ENCODE measurements at places on chromosomes 16 and 17. TPM values are rescaled to one million over a fixed set of nuclear protein-coding genes. Genes with fewer than 3 reads are reported as not detected.
A peak's percentile ranks its signal among the peaks of the same experiment; 100 is the strongest.

GRCh38 chr17:72122765-72123529 is 2.1 kb downstream of the SOX9 start:
- no peaks in the 10 kb centered on the region for H3K4me1 ChIP-seq
- H3K4me3 ChIP-seq: no peak overlapping the region
- H3K27ac ChIP-seq: peak overlapping the region; percentile 63

DNA sequence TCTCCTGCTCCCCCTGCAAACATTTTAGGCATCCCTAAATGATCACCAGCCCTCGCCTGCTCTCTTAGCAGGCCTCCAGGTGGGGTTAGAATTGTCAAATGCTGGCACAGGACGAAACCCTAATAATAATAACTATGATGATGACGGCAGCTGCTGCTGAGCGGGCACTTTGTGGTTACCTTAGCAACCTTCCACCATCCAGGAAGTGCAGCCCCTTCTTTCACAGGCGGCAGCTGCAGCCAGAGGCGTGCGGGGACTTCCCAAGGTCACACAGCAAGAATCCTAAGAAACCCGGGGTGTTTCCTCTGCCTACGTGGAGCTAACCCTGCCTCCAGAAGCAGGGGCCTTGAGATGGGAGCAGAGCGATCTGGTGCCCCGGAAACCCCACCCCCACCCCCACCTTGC is 22.4 kb upstream of the EIF1 start:
- H3K4me3 ChIP-seq: peak overlapping the region; percentile 50
- H3K27me3 ChIP-seq: no peaks in the 10 kb centered on the region
- peaks cover 11% of the 10 kb centered on the region for H3K4me1 ChIP-seq

The KRT24 gene
- not detected for total RNA-seq

The CLDN6 gene
- total RNA-seq: not detected

DNA sequence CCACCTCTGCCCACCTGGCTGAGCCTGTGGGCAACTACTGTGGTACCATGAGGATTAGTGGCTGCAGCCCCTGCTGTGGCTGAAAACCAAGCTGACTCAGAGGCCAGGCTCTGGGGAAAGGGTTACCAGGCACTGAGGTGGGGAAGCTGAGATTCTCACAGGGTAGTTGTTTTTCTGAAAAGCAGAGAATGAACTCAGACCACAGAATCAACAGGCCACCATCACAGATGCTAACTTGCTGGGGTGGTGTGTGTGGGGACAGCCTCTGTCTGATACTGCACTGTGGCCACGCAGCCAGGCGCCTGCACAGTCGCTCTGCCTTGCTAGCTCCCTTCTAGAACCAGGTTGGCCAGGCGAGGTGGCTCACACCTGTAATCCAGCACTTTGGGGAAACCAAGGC is 28.8 kb downstream of the NPLOC4 start:
- no peak for DNase-seq
- H3K27me3 ChIP-seq: no peaks in the 10 kb centered on the region
- no peak overlapping the region for H3K4me3 ChIP-seq
- H3K4me1 ChIP-seq: no peaks in the 10 kb centered on the region
- H3K27ac ChIP-seq: no peak overlapping the region

DNA sequence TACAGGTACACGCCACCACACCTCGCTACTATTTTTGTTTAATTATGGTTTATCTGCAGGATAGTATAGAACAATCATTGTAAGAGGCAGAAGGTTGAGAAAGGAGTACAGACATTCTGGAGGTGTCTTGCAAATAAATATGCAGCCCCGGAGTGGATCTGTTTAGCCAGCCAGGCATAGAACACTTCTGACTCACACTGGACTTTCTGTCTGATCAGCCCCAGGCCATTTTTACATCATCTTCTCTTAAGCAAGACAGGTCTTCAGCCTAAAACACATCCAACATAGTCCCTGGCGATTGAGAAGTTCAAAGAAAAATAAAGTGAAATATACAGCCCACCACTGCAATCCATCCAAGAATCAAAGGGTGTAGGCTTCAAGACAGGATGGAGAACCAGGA is 81.4 kb downstream of the XYLT1 start:
- H3K36me3 ChIP-seq: no peaks in the 10 kb centered on the region
- no peak for DNase-seq
- H3K4me3 ChIP-seq: no peak overlapping the region
- H3K27me3 ChIP-seq: no peaks in the 10 kb centered on the region

DNA sequence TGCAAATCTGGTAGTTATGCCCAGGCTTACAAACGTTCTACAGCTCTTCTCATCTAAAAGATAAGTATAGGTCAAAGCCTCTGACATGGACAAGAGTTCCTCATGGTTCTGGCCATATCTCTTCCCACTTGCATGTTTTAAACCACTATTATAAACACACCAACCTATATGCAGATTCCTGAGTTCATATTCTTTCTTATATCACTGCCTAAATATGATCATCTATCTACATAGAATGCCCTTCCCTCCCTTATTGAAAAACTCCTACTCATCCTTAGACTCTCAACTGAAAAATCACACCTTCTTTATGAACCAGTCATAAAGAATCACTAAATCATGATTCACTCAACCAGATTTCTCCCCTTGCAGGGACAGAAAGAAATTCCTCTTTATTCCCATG is 128.2 kb downstream of the CEP112 start:
- H3K36me3 ChIP-seq: no peaks in the 10 kb centered on the region
- DNase-seq: no peak
- H3K27ac ChIP-seq: no peak overlapping the region

DNA sequence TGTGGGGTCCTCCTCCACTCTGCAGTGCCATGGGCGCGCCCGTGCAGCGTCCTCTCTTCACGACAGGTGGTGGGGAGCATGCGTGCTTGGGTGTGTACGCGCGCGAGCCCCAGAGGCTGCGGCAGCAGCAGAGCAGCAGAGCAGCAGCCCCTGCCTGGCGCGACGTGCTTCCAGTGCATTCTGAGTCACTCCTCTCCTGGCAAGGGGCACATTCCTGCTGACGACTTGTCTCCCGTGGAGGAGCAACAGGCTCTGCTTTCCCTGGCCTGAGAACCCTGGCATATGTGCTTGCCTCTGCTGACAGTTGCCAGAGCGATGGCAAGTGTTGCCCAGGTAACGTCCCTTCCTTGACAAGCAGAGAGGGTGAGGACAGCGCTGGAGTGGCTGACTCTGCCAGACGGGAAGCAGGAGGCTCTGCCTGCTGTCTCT is 133.8 kb upstream of the PLCG2 start:
- no peaks in the 10 kb centered on the region for H3K4me1 ChIP-seq
- no peak overlapping the region for H3K27ac ChIP-seq
- DNase-seq: no peak
- no peaks in the 10 kb centered on the region for H3K27me3 ChIP-seq

DNA sequence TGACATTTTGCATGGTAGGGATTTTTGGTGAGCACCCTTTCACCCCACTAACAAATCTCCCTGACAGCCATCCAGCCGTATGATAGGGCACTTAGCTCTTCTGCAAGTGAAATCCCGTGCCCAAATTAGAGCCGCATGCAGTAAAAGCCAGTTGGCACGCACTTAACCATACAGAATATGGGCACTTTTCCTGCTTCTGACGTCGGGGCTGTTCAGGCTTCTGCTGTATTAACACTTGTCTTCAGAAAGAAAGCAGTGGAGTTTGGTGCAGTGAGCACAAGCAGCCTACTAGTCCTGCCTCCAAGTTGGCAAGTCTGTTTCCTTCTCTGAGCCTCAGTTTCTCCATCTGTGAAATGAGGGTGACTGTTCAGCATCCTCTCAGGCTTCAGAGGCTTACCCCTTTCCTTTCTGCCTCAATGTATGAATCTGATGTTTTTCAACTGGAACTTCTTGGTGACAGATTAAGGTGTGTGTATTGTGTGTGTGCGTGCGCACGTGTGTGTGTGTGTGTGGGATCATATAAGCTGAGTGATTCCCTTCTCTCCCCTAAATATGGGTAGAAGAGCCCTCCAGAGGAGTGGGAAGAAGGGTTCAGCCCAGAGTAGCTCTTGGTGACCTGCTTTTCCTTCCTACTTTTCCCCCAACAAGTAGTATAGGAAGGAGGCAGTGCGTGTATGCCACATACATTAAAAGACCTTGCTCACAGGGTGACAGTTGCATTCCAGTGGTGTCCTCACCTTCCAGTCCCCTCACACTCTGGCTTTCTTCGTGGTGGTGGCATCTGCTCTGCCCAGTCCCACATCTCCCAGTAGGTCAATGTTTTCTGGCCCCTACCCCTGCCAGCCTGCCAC is 19.0 kb downstream of the IGF2BP1 start:
- H3K4me1 ChIP-seq: peaks cover 3% of the 10 kb centered on the region
- no peaks in the 10 kb centered on the region for H3K27me3 ChIP-seq

GRCh38 chr16:81723098-81723723 is 55.9 kb upstream of the PLCG2 start:
- no peaks in the 10 kb centered on the region for H3K4me1 ChIP-seq
- DNase-seq: no peak
- H3K36me3 ChIP-seq: no peaks in the 10 kb centered on the region
- H3K27me3 ChIP-seq: no peaks in the 10 kb centered on the region
- no peak overlapping the region for H3K27ac ChIP-seq

DNA sequence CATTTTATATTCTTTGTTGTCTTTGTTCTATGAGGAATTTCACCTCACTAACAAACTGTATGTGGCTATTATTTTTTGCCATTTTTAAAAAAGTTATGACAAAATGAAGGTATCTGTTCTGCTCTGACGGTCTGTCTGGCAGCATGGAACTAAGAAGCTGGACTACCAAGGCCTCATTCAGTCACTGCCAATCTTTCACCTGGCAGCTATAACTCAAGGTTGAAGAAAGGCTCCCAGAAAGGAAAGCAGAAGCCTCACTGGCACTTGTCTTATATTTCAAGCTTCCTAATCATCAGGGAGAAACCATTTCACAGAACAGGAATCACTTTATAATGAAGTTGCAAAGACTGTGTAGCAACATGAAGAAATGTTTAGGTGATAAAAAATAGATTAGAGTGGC is 18.7 kb upstream of the SLC6A4 start:
- H3K4me3 ChIP-seq: no peak overlapping the region
- H3K4me1 ChIP-seq: no peaks in the 10 kb centered on the region
- H3K36me3 ChIP-seq: peaks cover 44% of the 10 kb centered on the region
- no peak overlapping the region for H3K27ac ChIP-seq
- DNase-seq: no peak

- H3K4me3 ChIP-seq: peak within 1 kb of the TSS; percentile 92
- H3K27me3 ChIP-seq: no peaks in the 10 kb centered on the region
- peak within 1 kb of the TSS; percentile 86 for H3K27ac ChIP-seq
- peaks cover 7% of the 10 kb centered on the region for H3K4me1 ChIP-seq
Measured at GRCh38 chr17:75012346-75013091, at the start of gene MRPL58. MRPL58 (plus strand) TSS chr17:75012670; CDS start chr17:75012687, 17 bp downstream.

All from Peyer's patch (tissue), 4 donors.